ENCODE measurements at places on chromosomes 13 and 19.

- DNase-seq, result no peak
Measured at GRCh38 chr13:105991622-105992277, 543.7 kb downstream of the EFNB2 start.

GRCh38 chr19:32289566-32290210 lies 55.7 kb upstream of the ZNF507 start:
- no peak for DNase-seq

- no peak for DNase-seq
Measured at GRCh38 chr13:75153386-75153785, 328.6 kb downstream of the TBC1D4 start.

GRCh38 chr13:63010072-63010658 lies 1594.5 kb upstream of the PCDH20 start:
- no peak for DNase-seq

- DNase-seq, result no peak
Measured at GRCh38 chr19:4059891-4060620, 6.6 kb downstream of the ZBTB7A start.

GRCh38 chr19:50660088-50660366 lies 10.8 kb downstream of the C19orf81 start:
- no peak for DNase-seq

GRCh38 chr13:73304442-73304841 lies 245.6 kb downstream of the KLF5 start:
- no peak for DNase-seq

DNA sequence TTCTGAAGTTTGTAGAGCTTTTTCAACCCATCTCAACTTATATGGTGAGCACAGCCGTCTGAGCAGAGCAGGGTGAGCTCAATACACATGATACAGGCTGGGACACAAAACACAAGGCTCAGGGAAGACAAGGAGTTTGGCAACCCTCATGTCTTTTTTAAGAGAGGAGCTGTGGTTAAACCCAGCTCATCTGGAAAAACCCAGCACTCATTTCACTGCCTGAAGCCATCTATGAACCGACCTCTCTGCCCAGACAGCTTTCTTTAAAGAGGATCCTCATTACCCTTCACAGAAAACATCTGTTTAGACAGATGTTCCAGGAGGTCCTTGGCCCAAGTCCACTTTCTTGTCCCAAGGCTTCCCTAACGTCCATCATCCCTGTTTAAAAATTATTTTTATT lies 170.0 kb upstream of the TSHZ3 start:
- no peak for DNase-seq

- DNase-seq, result no peak
Measured at GRCh38 chr19:4124638-4125037, 716 bp upstream of the MAP2K2 start.

- no peak for DNase-seq
Measured at GRCh38 chr13:33144358-33144784, 128.1 kb downstream of the KL start.

DNA sequence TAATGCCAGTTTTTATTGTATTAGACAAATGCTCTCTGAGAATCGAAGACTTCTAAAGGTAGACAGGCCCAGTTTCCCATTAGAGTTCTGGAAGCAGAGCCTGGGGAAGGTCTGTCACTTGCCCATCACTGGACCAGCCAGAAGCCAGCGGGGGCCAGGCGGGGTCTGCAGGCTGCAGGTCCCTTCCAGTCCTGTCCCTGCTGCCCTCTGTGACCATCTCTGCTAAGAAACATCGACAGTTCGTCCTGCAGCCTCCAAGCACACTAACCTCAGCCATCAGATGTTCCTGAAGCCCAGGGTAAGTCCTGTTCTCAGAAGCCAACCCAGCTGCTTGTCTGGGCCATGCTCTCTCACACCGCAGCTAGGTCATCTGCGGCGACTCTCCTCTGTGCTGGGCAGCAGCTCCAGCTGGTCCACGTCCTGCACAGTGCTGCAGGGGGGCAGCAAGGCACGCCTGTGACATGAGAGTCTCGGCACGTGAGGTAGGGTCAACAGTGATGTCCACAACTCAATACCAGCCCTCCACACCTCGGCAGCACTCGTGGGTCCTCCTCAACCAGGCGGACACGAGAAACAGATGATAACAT lies 2.9 kb upstream of the ADPRHL1 start:
- DNase-seq, result no peak

DNA sequence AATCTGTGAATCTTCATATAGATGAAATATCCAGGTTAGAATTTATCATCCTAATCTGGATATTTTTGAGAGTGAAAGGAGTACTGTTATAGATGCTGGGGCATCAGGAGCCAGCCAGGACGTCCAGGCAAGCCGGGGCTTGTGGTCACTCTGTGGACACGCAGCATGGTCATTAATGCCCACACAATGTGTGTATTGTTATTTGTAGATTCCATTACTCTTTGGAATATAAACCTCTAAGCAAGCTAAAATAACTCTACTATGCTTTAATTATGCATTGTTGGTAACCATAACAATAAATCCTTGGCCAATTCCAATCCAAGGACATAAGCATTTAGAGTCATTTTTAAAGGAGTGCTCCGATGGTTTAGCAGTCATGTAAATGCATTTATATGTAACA lies 137.9 kb downstream of the TM9SF2 start:
- no peak for DNase-seq

DNA sequence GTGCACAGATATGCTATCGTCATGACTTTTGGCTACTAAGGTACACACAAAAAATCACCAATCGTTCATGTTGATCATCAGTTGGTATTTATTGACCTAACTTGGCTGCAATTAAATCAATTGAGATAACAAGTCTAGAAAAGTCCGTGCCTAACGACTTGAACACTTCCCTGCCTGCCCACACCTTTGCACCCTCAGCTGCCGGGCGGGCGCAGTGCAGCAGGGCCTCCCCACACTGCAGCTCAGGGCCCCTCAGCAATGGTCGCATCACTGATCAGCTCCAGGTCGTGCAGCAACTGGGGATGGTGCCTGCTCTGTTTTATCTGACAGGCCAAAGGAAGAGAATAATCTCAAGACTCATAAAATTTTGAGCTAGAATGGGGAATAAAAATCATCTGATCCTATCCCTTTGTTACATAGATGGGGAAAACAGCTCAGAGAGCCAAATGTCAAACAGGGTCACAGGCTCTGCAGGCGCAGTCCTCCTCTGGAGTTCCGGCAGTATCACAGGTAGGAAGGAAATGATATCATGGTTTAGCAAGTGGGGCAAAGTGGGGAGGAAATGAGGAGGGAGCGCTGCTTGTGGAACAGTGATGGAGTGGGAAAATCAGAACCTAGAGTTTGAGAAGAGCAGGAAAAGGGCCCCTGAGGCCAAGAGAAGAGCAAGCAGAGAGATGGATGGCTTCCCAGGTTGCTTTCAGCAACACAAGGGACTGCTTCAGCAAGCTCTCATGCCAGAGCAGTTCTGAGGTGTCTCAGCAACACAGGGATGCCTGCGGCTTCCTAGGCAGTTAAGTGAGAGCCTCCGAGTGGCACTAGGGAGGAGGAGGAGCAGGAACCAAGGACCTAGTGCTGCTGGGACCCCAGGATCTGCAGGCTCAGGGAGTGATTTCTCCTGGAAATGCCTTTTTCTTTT lies 57.5 kb downstream of the SLC7A1 start:
- DNase-seq, result no peak

DNA sequence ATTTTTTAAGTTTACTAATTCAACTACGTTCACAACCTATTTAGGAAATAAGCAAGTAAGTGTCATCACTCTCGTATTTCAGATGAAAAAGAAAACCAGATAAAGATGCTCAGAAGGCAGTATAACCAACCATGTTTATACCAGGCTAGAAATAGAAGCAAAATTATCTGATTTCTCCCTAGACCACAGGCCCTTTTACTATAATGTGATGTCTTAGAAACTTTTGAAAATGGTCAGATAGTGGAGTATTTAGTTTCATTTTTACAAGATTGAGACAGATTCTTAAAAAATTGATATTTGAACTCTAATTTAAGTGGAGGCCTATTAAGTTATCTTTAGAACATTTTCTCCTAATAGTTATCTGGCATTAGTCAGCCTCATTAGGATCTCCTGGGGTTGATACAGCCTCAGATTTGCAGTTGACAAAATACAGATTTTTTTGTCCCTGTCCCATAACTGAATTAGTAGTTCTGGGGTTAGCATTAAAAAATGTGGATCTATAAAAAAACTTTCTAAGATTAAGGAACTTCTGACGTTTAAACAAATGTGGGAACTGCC lies 818.7 kb upstream of the PCDH9 start:
- no peak for DNase-seq

DNA sequence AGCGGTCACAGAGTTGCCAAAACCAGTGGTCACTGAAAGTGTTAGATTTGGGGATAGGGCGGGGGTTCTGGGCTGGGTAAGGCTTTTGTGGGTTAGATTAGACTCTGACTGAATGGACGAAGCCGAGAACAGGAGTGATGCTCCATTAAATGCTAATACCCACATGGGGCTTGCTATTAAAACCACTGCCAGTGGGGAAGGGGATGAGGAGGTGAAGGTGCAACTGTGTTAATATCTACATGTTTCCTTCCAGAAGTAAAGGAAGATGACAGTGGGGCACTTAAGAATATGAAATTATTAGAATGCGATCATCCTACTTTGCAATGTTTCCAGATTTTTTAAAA lies 573 bp upstream of the ZNF614 start:
- no peak for DNase-seq

- DNase-seq, result no peak
Measured at GRCh38 chr13:46609052-46609451, 56.1 kb downstream of the LRCH1 start.

- DNase-seq, result no peak
Measured at GRCh38 chr19:5974721-5975387, 3.1 kb downstream of the RANBP3 start.

GRCh38 chr19:55812449-55812848 lies 19.4 kb downstream of the NLRP11 start:
- DNase-seq, result no peak

DNA sequence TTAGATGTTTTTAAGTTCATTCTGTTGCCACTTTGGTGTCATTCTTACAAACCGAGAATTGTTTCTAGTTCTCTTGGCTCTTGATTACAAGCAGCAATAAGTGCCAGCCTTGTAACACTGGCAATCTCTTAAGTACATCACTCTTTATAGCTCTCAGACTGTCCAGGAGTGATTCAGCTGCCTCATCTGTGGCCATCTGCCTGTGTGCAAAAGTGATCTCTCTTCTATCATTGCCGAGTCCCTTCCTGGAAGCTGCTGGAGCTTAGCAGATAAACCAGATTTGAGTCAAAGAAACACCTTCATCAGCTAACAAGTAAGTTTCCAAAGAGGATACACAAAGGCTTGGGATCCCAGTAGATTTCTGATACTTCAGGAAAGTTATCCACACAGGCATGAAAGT lies 23.2 kb downstream of the STOML3 start:
- DNase-seq, result no peak

DNA sequence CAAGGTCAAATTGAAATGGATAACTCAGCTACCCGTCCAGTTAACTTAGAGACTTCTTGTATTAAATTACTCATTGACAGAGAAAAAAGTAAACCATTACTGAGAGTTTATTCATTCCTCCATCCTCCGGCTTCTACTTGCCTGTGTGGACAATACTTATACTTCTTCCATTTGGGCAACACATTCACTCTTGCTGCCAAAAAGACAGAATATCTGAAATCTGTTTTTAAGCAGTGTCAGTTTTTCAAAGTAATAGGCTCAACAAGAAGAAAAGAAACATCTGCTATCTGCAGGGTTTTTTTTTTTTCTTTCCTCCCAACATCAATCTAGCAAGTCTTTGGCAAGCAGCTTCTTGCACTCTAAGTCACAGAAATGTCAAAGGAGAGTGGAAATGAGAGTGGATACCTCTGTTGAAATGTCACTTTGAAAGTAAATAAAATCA lies 1142.8 kb downstream of the PCDH9 start:
- no peak for DNase-seq

GRCh38 chr19:39845172-39845571 lies 1.0 kb downstream of the FBL start:
- DNase-seq, result no peak

GRCh38 chr13:33867472-33867871 lies 49.5 kb downstream of the RFC3 start:
- DNase-seq, result no peak

DNA sequence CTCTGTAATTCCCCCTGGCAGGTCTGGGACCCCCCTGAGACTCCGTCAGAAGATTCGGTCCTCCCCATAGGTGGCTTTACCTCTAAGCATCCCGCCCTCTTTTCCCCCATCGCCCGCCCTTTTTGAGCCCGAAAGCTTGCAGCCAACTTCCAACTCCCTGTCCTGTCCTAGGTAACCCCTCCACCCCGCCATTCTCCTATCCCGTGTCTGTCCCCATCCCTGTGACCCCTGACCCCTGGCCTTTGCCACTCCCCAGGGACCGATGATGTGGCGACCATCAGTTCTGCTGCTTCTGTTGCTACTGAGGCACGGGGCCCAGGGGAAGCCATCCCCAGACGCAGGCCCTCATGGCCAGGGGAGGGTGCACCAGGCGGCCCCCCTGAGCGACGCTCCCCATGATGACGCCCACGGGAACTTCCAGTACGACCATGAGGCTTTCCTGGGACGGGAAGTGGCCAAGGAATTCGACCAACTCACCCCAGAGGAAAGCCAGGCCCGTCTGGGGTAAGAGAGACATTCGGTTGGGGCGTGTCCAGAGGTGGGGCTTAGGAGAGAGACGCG lies 488 bp downstream of the RCN3 start:
- no peak for DNase-seq

DNA sequence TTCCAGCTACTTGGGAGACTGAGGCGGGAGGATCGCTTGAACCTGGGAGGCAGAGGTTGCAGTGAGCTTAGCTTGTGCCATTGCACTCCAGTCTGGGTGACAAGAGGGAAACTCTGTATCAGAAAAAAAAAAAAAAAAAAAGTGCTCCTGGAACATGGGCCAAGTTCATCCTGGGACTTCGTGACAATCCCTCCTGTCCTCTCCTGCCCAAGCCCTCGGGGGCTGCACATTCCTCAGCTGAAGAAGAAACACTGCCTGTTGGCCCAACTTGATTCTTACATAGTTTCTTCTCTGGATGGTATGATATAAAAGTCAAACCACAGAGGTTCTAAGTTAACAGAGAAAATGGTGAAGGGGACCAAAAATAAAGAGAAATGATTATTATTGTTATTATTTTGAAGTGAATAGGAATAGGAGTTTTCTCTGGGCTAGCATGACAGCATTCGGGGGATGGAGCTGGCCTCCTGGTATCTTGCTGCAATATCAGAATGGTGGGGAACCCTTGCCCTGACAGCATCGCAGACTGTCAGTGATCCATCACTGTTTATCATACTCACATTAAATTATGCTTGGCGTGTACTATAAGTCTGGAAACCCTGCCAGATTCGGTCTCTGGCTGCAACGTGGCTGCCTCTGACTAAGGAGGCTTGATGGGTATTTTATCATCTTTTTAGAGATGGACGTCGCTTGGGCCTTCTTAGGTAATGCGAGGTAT lies 113.7 kb upstream of the OXGR1 start:
- DNase-seq, result no peak

- DNase-seq, result no peak
Measured at GRCh38 chr13:73412933-73413332, 354.1 kb downstream of the KLF5 start.

- DNase-seq, result no peak
Measured at GRCh38 chr13:42247883-42248282, 24.1 kb upstream of the AKAP11 start.

GRCh38 chr19:17325881-17326594 lies 8.6 kb downstream of the ANO8 start:
- DNase-seq, result no peak

Data from cerebellar nuclear complex (tissue), 1 donor.